ENCODE measurements at places on chromosomes 13 and 19.

DNA sequence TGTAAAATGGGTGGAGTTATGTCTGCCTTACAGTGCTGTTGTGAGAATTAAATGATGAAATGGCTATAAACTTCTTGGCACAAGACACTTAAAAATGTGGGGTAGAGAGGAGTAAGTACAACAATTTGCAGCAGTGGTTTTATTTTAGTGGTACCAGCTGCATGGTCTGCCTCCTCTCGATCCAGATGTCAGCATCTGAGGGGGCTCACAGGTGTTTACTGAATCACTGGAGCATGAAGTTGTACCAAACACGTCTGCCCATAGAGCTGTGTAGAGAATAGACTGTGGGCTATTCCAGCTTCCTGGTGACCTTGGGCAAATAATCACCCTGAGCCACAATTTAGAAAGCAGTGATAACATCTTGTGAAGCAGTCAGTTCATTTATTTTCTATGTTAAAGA lies 11.1 kb downstream of the SLC10A2 start:
- DNase-seq, result no peak

GRCh38 chr13:108786456-108787200 lies 157.2 kb downstream of the MYO16 start:
- no peak for DNase-seq

- DNase-seq, result no peak
These were observed 27.1 kb downstream of the MBNL2 start for GRCh38 chr13:97249093-97249795.

DNA sequence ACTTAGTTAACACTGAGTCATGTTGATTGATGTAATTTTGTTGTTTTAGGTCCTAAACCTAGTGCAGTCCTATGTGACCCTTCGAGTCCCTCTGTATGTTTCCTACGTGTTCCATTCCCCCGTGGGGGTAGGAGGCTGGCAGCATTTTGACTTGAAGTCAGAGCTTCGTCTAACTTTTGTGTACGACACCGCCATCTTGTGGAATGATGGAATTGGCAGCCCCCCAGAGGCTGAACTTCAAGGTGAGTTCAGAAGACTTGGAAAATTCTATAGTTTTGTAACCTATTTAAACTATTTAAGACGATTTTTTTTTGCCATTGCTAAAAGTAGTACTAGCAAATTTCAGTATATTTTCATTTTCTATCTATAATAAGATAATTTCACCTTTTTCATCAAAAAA lies 117.9 kb downstream of the STOML3 start:
- DNase-seq, result peak; percentile 22

GRCh38 chr13:29704648-29705047 lies 109.2 kb upstream of the SLC7A1 start:
- no peak for DNase-seq

- DNase-seq, result no peak
These were observed 46.3 kb downstream of the SIPA1L3 start for GRCh38 chr19:37953171-37953917.

DNA sequence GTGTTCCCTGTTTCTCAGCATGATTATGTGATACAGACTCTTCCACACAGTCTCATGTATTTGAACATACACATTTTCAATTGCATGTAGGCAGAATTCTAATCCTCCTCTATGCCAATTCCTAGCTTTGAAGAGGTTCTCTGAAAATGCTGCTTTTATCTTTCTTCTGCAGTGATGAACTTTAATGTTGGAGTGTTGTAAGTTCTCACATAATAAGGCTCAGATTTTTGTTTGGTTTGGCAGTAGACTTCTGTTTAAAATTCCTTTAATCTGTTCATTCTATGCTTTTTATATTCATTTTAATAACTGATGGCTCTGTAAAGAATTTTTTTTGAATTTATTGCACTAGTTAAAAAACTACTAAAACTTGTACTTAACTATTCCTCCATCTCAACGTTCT lies 225.8 kb downstream of the GGACT start:
- DNase-seq, result no peak

DNA sequence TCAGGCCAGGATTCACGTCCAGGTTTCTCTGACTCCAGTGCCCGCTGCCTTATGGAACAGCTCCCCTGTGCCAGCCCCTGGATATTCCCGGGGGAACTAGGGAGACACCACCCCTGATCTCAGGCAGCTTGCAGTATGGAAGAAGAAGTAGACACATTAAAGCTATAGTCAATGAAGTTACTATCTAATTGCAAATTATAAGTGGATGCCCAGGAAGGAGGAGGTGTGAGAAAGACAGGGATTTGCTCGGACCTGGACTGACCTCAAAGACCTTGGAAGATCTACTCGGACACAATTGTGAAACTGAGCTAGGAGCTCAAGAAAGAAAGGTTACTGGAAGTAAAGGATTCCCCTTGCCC lies 10.4 kb downstream of the SIGLEC11 start:
- no peak for DNase-seq

GRCh38 chr19:29315556-29316190 lies 102.7 kb upstream of the UQCRFS1 start:
- DNase-seq, result no peak

GRCh38 chr13:40275155-40275554 lies 391.3 kb downstream of the FOXO1 start:
- no peak for DNase-seq

DNA sequence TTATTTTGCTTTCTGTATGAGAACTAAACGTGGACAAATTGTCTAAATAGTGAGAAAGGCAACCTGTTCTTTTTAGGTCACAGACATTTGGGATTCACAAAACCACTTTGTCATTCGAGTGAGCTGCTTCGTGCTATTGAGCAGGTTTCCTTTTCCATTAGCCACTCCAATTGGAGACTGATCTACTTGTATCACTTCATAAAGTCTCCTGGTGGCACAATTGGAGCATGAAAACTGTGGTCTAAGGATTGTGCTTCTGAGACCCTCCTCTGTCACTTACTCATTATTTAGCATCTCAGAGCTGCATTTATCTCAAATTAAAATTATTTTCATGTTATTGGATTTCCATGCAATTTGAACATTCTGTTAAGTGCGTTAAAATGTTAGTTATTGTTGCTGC lies 397.7 kb downstream of the TDRD3 start:
- DNase-seq, result no peak

DNA sequence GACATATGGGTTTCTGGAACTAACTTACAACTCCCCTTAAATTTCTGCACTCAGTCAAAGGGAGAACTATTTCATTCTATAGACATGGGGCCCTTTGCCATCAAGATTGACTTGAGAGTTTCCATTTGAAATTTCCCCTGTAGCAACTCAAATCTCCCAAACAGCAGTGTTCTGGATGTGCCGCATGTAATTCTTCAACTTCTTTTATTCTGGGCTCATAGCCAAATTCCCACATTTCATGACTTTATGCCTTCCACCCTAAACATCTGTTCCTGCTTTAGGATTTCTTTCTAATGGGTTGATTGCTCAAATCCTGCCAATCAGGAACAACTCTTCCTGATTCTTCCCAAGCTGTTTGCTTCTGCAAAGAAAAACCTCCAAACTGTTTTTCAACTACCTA lies 336.0 kb downstream of the TBC1D4 start:
- no peak for DNase-seq

GRCh38 chr13:79352107-79352506 lies 53.9 kb downstream of the RBM26 start:
- no peak for DNase-seq

DNA sequence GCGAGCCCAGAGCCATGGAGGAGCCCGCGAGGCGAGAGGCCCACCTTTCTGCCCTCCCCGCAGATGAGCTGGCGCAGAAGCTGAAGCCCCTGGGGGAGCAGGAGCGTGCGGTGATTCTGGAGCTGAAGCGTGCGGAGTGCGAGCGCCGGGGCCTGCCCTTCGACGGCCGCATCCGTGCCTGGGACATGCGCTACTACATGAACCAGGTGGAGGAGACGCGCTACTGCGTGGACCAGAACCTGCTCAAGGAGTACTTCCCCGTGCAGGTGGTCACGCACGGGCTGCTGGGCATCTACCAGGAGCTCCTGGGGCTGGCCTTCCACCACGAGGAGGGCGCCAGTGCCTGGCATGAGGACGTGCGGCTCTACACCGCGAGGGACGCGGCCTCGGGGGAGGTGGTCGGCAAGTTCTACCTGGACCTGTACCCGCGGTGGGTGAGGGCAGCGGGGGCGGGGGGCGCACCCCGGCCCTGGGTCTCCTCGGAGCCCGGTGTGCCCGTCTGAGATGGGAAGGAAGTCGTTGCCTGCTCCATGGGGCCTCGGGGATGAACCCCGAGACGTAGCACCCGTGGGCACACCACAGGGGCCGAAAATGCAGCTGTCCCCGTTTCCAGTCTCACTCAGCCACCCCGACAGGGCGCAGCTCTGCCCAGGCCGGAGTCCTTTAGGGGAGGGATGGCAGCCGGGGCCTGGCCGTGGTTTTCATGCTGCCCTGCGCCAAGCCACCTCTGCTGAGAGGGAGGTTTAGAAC lies 12.1 kb upstream of the ZNF554 start:
- DNase-seq, result no peak

DNA sequence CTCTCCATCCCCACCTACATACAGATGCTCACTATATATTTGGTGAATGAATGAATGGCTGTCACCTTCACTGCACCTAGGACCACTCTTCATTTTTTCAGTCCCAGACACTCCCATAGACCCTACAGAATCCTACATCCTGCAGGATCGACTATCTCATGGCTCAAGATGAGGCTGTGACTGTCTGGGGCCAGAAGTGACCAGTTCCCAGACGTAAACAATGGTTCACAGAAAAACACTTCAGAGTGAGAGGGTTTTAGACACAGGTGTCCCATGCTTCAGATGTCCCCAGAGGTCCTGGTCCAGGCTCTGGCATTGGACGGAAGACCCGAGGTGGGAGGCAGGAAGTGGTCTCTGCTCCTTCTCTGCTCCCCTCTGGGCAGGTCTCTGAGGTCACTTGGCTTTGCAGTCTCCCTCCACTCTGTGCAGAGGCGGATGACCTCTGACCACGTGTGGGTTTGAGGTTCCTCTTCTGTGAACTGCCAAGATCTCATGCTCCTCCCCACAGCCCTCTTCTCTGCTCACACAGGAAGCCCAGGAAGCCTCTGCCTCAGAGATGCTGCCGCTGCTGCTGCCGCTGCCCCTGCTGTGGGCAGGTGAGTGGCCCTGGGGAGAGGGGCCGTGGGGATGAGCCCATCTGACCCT lies 24.9 kb downstream of the SIGLEC7 start:
- no peak for DNase-seq

DNA sequence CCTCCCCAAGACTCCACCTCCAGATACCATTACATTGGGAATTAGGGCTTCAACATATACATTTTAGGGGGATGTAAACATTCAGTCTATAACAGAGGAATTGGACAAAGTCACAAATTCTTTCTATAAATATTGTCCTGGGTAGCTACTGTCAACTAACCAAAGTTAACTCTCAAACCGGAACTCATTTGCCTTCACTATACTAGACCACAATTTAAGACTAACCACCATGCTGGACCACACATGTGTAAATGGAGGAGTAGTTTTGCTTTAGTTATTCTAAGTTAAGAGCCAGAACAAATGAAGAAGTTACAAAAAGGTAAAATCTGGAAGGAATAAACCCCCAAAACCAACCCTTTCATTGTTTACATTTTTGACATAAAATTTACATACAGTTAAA lies 222.8 kb downstream of the NDFIP2 start:
- no peak for DNase-seq

DNA sequence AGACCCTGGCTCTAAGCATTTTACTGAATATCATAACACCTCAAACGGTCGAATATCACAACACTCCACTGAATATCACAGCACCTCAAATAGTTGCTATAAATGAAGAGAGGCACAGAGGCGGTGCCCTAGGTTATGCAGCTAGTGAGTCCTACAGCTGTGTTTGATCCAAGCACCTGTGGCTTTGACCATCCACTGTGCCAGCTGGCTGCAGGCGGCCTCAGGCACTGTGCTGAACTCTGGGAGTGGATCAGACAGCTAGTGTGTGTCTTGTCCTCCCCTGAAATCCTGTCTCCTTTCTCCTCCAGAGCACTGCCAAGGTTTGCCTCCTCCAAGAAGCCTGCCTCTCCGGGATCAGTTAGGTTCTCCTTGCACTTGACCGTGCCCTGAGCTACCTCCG lies 7.3 kb downstream of the NOSIP start:
- DNase-seq, result no peak

DNA sequence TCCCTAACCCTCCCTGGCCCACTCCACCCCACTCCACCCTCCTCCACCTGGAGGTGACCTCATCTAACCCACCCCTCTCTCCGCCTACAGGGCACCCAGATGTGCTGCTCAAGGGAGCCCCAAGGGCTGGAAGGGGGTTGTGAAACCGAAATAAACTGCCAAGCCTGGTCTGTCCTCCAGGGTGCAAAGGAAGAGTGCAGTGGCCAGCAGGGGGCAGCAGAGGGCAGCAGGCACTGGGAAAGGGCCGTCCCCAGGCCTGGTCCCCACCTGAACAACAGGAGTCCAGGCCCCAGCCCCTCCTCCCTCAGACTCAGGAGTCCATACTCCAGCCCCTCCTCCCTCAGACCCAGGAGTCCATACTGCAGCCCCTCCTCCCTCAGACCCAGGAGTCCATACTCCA lies 8.4 kb upstream of the BCAM start:
- DNase-seq, result peak; percentile 55

GRCh38 chr13:20359335-20359734 lies 127.2 kb upstream of the GJB6 start:
- DNase-seq, result no peak

DNA sequence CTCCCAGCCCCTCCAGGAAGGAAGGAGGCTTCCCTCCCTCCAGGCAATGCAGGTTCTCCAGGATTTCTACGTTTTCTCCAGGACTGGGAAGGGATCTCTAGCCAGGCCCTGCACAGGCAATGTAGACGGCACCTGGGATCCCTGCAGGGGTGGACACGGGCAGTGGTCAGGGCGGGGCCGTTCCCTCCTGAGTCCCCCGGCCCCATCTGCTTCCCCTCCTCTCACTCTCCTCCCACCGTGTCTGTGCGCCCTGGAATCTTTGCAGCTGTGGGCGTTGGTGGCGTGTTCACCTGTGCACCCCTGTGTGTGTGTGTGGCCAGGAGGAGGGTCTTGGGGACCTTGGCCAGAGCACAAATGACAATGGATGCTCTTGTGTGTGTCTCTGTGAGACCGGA lies 10.0 kb downstream of the NRTN start:
- no peak for DNase-seq

DNA sequence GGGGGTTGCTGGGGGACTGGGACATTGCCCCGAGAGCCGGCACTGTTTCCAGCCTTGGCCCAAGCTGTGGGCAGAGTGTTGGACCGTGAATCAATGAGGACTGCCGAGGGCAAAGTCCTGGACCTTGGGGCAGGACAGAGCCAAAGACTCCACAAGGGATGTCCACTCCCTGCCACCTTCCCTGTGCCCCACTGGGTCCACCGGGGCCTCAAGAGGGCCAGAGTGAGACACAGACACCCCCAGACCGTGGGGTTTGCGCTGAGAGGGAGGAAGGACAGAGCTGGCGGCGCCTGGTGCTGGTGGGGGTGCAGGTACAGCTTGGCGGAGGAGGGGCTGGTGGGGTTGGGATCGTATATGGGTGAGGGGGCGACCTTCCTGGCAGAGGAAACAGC lies 11.8 kb downstream of the MAST3 start:
- no peak for DNase-seq

DNA sequence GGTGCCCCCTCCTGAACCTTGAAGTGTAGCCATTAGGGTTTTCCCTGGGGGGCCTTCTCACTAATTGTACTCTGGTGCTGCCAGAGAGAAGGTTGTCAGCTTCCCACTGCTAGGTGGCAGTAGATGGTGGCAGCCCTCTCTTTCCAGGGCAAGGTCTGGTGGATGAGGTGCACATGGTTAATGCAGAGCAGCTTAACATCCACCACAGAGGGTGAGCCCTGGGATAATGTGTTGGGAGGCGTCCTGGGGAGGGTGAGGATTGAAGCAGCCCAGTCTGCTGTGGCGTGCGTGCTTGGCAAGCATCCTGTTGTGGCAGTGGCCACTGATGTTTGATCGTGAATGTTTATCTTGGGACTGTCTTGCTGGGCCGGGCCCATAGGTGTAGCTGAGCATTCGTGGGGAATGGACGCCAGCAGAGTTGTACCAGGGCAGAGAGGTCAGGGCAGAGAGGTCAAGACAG lies 5.8 kb downstream of the EGLN2 start:
- DNase-seq, result no peak

All from cerebellum (tissue), 4 donors.